GM23338 (cell line): ENCODE measurements at places on chromosomes 2 and 18.

- DNase-seq, result no peak
Observed at GRCh38 chr2:26670931-26671460, 21.5 kb upstream of the KCNK3 start.

DNA sequence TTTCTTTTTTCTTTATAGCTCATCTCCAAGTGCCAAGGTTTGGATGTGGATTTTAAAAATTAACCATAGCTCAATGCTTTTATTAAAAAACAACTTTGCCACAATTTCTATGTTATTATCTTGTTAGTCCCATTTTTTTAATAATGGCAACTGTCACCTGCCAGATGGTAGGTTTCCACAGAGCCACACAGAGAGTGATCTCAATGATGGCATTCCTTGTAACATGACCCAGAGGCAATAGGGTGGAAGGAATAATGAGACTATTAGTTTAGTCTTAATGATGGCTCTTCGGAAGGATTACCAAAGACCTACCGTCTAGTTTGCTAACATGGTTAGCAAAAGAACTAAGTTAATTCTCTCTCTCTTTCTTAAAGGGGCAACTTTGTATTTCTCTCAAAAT, 64.0 kb downstream of the REL start:
- no peak for DNase-seq

GRCh38 chr18:3653851-3654441, 204.0 kb downstream of the TGIF1 start:
- no peak for DNase-seq

- no peak for DNase-seq
Observed at GRCh38 chr2:10256515-10257031, 46.1 kb upstream of the HPCAL1 start.

- DNase-seq, result no peak
Observed at GRCh38 chr2:219344751-219345430, 12.3 kb upstream of the RESP18 start.

DNA sequence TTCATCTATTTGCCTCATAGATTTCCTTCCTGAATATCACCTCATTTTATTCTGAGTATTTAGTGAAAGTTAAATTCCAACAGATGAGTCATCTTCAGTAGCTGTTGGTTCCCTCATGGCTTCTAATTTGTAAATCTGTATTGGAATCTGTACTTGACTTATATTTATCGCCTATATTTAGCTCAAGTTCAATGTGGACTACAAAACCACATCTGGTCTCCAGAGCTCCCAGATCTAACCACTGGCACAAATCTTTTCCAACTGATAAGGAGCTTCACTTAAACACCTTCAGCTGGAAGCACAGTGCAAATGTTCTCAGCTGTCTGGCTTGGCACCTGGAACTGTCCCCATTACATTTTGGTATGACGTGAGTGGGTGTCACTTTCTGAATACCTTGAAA, 82.8 kb upstream of the DSEL start:
- no peak for DNase-seq

- DNase-seq, result no peak
Observed at GRCh38 chr18:40355726-40356125, 1599.3 kb upstream of the PIK3C3 start.

DNA sequence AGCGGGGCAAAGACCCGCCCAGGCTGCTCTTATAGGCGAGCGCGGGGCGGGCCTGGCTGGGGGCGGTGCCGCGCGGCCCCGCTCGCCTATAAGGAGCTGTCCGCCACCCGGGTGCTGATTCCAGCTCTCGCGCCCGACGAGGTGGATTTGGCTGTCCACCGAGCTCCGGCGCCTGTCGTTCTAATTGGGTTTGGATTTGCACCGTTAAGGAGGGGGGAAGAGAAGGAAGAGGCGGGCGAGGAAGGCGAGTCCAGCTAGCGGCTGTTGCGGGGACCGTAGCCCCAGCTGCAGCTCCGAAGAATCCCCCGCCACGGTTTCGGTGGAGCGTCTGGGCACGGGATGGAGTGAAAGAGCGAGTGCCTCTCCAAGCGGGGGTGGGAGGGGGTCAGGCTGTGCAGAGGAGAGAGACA, at the start of gene CNTNAP5:
Gene CNTNAP5, plus strand, starts transcription at position 117 of the 410 bp plus-strand sequence. CDS start 364 bp downstream, outside the sequence.
- DNase-seq, result peak; percentile 93

DNA sequence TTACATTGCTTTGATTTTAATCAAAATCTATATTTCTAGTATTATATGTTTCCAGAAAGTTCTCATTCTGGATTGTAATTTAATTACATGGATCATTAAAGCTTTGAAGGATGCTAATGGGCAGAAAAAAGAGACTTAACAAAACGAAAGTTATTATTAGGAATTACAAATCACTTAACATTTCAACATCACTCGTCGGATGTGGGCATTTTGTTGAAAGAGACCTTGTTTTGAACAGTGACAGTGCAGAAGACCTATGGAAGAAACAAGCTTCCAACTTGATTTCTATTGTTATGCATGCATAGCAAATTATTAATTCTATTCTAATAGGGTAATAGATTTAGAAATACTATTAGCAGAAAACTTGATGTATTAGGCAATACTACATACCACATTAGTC, 31.4 kb upstream of the DARS1 start:
- no peak for DNase-seq

DNA sequence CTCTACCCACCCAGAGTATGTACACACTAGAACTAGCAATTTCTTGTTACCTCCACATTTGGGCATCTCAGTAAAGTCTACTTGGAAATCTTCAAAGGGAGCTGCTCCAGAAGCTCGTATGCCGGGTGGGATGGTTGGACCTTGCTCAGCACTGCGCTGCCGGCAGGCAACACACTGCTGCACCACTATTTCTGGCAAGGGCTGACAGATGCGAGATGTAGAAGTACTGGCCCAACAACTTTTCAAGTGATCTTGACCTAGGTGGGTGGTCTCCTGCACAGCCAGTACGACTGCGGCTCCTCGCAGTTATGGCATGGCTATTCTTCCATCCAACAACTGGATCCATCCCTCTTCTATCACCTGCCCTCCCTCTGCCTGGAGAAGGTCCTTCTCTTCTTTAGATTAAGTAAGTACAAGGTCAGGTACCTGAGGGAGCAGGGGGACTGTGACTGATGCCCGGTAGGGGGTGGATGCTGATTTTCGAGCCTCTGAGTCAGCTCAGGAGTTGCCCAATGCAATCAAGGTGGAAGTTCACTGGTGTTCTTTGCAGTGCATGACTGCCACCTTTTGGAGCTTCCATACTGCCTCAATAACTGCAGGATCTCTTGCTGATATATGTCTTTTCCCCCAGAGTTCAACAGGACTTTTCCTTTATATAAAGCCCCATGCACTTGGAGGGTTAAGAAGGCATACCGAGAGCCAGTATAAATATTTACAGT, 100.4 kb upstream of the SLC1A4 start:
- peak; percentile 51 for DNase-seq

DNA sequence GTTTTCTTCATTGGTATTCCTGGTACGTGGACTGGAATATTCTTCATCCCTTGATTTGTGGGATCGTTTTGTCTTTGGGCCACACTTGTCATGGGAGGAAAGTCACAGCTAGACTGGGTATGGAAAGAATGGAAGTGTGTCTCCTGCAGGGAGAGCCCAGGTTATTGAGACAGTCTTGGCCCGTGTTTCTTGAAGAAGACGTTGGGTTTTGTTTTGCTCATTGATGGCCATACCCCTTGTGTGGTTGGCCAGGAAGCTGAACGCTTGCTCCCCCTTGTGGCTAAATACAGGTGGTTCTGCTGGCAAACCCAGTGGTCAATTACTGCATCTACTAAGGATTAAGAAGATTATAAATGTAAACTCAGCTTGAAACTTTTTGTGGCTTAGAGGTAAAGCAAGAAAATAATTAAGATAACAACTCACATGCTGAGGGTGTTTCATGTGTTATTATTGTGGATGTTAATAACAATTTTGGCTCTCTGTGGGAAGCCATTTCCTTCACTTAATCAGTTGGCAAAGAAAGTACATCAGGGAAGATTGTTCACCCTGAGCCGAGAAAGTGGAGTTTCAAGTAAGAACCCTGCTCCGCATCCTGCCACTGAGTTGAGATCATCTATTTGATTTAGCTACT, 91.8 kb downstream of the NEDD4L start:
- peak; percentile 85 for DNase-seq

DNA sequence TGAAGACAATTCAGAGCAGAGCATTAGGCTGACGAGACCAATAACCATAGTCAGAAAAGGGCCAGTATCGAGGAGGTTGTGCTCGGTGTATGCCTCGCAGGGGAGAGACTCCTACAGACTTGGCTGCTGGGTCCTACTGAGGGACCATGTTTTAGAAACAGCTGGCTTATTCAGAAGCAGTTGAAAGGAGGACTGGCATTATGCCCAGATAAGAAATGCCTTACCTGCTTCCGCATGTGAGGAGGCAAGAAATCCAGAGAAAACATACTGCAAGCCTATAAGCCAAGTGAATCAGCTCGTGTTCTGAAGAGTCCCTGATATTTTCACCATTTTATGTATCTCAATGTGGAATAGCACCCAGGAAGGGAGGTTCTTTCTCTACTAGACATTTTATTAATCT, 434.7 kb downstream of the GRB14 start:
- DNase-seq, result no peak

DNA sequence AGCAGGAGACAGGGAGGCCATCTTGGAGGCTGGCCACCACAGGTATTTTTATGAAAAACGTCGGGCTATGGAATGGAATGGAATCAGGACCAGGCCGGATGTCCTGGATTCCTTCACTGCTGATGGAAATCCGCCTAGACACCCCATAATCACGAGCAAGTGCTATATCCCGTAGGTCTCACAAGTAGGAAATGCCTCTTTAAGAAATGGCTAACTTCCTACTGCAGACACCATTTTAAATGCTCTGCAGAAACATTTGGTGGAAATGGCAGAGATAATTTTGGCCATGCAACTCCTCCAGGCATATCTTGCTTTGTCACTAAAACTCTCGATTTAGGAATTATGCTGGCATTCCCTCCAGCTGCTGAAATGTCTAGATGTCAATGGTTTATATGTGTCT, 18.0 kb downstream of the ID2 start:
- no peak for DNase-seq

GRCh38 chr2:164620873-164621763, at the start of gene GRB14:
Gene GRB14 (minus strand): TSS chr2:164621482. CDS start chr2:164621309, 173 bp downstream.
- DNase-seq, result peak; percentile 89

GRCh38 chr2:189641002-189641401, 20.3 kb upstream of the ASNSD1 start:
- peak; percentile 21 for DNase-seq

DNA sequence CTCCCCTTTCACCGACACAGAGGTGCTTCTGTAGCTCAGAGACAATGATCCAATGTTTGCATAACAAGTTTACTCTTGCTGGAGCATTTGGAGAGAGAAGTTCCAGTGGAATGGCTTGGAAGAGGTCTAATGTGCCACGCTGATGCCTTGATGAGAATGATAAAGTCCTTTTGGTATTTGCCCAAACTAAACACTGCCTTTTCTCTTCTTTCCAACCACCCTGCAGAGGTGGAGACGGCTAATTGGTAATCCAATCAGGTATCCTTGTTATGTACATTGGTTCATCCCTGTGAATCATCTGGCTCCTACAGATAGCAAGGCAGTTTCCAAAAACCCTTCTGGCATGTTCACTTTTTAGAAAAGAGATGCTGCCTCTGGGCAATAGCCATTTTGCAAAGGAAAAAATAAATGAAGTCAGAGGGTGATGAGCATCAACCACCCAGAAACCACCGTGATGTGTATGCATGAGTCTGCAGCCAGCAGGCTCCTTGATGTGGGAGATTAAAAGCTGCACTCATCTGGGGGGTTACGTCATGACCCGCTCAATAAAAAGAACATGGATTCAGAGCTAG, 40.6 kb downstream of the KIAA2012 start:
- no peak for DNase-seq

GRCh38 chr2:112813280-112813966, 23.2 kb downstream of the IL1B start:
- no peak for DNase-seq

DNA sequence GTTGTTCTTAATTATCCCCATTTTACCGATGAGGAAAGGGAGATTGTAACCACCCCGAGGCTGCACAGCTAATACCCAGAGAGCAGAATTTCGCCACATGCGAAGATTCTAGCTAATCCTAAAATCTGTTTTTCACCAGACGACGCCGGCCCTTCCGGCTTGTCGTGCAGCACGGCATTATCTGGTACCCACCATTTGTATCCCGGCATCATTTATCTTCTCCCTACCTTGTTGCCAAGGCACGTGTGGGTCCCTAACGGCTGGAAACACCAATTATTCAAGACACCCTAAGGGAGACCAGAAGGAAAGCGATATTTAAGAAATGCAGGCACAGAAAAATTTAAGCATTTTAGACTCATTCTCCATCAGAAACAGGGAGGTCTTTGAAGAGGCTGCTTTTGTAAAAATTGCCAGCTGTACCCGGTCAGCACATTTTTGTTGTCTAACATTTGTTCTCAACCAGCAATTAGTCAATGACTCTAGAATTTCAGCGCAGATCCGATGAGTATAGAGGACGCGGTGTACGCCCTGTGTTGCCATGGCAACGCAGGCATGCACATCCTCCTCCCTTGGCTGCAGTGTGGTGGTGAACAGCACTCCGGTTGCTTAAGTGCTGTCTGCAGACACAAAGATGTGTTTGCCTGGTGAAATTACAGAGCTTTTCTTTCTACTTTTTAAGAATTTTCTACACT, 111.6 kb downstream of the AGAP1 start:
- peak; percentile 83 for DNase-seq

DNA sequence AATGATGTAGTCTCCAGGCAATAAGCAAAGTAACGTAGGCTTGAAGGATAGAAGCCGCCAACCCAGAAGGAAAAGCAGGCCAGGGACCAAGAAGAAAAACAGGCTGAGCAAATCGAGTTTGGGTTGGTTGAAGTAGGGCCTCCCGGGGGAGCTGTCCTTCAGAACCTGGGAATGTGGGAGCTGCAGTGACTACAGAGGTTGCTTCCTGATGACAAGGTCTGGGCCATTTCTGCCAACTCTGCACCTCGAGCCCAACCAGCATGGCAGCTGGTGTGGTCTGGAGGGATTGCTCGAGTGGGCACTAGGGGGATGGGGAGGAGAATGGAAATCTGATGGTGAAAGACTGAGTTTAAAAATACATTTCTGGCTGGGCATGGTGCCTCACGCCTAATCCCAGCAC, 14.1 kb downstream of the ACMSD start:
- DNase-seq, result peak; percentile 52

GRCh38 chr18:63823516-63824219, 48.5 kb downstream of the SERPINB7 start:
- peak; percentile 70 for DNase-seq

DNA sequence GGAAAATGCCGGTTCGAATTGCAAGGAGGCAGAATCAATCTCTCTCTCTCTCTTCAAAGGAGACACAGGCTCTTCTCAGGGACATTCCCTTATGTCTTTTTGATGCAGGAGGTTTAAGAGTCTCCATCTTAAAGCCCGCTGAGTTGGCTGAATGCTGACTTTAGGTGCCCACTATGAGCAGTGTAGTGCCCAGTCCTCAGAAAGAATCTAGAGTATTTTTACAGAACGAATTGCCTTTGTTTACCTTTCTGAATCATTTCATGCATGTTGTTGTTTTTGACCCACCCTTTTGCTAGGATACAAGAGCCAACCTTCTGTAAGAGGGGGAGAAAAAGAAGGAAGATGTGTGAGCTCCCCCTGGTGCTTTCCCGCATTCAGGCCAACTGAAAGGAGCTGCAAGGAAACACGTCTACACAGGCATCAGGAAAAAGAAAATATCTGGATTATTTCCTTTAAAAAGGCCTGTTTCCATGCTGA, 193.5 kb upstream of the TCF4 start:
- peak; percentile 83 for DNase-seq

- DNase-seq, result peak; percentile 82
Observed at GRCh38 chr2:197599285-197599965, 76.0 kb downstream of the RFTN2 start.

GRCh38 chr2:170462433-170463205, 252.5 kb upstream of the SP5 start:
- peak; percentile 15 for DNase-seq
